ENCODE measurements at places on chromosomes 16 and 17.

- no peak for DNase-seq
Observed at GRCh38 chr17:69411766-69412165, 2.7 kb upstream of the MAP2K6 start.

DNA sequence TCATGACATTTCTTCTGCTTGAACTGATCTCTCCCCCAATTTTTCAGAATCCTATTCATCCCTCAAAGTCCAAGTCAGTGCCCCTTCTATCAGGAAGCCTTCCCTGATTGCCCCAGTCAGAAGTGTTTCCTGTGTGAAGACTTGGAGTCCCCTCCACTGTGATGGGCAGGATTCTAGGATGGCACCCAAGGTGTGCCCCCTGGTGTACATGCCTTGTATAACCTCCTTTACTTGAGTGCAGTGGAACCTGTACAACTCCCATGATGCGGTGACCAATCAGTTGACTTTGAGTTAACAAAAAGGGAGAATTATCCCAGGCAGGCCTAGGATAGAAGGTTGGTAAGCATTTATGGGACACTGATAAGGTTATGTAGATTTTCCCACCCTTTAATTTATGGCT, 23.4 kb downstream of the MYH13 start:
- no peak for DNase-seq

DNA sequence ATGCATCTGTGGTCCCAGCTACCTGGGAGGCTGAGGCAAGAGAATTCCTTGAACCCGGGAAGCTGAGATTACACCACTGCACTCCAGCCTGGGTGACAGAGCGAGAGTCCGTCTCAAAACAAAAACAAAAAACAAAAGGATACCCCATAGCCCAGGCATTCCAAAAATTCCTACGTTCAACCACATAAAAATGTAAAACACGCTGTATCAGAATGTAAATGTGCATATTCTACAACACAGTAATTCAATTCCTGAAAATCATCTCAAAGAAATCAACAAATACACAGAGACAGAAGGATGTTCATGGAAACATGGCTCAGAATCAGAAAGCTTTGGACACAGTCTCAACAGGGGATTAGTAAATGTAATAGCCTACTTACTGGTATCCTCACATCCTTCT, 33.0 kb downstream of the COG7 start:
- DNase-seq: no peak

DNA sequence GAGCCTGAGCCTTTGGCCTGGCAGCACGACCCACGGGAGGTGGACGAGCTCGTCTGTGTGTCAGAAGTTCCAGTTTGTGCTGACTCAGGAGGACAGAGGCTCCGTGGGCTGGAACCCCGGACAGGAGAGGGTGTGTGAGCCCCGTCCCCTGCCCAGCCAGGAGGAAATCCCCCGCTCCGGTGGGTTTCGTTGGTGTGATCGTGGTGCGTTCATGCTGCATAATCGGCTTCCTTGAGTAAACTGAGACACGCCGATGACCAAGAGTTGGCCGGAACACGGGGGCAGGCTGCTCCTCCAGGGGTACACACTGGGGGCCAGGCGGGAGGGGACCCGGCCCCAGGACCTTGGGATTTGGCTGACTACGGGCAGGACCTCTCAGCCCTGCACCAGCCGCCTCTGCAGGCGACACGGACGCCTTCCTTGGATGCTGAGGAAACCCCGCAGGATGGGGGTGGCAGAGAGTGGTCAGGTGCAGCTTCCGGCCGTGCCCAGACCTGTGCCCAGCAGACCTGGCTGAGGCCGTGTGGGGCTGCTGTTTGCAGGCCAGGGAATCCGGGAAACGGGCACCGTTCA, 8.5 kb downstream of the METRNL start:
- DNase-seq: no peak

DNA sequence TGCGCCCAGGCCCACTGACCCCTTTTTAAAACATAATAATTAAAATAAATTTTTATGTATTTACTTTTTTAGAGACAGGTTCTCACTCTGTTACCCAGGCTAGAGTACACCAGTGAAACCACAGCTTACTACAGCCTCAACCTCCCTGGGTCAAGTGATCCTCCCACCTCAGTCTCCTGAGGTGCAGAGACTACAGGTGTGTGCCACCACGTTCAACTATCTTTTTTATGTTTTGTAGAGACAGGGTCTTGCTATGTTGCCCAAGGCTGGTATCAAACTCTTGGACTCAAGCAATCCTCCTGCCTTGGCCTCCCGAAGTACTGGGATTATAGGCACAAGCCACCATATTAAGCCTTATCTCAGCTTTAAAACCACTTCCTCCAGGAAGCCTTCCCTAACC, 56.1 kb upstream of the BCAR1 start:
- no peak for DNase-seq

DNA sequence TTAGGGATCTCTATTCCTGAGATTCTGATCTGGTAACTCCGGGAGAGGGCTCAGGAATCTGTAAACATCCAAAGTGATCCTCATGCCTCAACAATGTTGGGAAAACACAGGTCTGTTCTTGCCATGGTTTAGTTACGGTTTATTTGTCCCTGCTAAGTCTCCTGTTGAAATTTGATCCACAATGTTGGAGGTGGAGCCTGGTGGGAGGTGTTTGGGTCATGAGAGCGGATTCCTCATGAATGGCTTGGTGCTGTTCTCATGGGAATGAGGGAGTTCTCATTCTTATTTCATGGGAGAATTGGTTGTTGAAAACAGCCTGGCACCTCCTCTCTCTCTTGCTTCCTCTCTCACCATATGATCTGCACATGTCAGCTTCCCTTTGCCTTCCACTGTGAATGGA, 608.6 kb upstream of the GOT2 start:
- no peak for DNase-seq

DNA sequence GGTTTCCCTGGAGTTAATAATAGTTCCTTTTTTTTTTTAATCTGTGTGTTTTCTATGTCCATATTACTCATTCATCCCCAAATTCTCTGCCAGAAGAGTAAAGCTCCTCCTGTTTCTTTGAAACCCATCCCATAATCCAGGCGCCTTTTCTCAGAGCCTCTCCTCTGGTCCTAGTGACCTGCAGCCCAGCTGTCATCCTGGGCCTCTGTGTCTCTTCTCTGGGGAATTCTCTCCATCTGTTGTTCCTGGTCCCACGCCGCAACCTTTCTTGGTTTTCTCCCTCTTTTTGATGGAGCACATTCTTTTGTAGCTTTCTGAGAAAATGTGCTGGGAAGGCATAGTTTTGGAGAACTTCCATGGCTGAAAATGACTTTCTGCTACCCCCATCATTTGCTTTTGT, 10.2 kb downstream of the KATNB1 start:
- DNase-seq: no peak

DNA sequence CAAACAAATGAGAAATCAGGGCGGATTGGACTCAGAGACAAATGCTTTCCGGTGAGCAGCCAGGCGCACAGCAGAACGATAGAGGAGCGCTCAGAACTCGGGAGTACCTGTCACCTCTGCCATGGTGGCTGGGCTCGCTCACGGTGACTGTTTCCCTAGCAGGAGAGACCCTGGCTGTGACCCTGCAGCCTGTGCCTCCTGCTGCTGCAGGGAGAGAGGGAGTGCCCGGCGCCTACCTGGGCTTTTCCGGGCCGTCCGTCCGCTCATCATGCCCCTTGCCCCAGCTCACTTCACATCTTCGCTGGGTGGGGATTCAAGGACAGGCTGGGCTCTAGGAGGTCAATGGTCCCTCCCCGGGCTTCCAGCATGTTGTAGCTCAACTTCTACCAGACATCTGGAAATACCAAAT, 14.1 kb upstream of the DNAH17 start:
- DNase-seq: no peak

DNA sequence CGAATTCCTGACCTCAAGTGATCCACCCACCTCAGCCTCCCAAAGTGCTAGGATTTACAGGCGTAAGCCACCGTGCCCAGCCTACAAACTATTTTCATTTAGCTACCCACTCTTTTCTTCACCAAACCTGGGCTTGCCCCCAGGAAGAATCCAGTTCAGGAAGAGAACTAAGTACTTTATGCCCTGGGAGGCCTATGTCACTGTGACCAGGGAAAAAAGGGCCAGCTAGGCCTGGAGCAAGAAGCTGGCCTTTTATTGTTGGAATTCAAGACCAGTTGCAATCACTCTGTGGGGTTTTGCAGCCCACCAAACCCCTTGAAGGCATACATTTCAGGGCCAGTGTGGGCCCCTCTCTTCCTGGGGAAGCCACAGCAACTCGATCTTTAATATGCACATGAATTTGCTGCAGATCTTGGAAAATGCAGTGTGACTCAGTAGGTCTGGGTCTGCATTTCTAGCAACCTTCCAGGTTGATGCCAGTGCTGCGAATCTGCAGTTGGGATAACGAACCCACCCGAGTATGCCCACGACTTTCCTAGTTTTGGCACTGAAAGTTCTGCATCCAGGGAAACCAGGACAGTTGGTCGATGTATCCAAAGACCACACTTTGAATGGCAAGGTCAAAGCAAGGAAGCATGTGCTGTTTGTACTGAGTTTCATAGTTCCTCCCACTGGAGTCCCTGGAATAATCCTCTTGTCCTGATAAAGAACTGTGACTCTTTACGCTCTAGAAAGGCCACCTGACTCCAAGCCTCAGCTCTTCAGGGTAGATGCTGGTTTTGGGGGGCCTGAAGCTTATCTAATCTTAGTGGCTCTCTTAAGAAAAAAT, 7.2 kb upstream of the MRPS23 start:
- DNase-seq: no peak

DNA sequence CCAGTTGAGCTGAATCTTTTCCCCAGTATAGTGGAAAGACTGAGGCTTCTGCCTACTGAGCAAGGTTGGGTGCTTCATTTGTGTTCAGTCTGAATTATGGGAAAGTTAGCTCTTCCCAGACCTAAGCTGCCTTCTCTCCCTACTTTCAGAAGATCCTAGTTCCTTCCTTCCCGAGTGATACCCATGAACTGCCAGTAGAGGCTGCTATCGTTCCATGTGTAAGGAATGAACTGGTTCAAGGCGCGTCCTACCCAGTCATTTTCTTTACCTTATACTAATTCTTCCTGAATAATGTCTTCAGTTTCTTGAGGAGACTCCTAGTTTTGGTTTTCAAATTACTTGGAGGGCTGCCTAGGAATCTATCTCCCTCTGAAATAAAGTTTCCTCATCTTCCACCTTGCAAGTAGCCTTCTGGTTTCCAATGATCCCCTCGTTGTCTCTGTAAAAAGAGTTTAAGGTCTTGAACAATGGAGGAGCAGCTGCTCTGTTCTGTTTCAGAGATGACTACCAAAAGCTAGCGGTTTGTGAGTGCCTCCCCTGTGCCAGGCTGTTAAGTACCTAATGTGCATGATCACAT, 934 bp upstream of the AOC2 start:
- DNase-seq: peak; percentile 85

- DNase-seq: no peak
Observed at GRCh38 chr16:27366687-27367460, 35.1 kb upstream of the IL21R start.

DNA sequence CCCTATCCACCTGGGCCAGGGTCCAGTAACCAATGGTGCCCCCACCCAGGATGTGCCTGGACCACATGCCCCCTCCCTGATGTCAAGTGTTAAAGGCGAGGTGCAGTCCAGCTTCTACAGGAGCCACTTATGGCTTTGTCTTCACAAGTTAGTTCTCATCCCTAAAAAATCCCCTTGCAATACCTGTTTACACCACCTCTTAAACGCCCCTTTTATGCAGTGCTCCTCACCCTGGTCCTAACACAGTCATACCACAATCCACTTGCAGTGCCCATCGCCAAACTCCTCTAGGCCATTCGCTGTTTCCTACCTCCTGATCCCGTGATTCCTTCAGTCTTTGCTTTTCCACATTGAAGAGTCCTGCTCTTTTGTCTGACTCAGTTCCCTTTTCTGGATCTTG, 7.1 kb downstream of the GLYR1 start:
- DNase-seq: no peak

- DNase-seq: no peak
Observed at GRCh38 chr16:50603206-50604064, 55.2 kb downstream of the NKD1 start.

- no peak for DNase-seq
Observed at GRCh38 chr17:51595826-51596398, 335.6 kb downstream of the UTP18 start.

GRCh38 chr17:17568772-17569195, 22.7 kb downstream of the PEMT start:
- DNase-seq: peak; percentile 81

GRCh38 chr16:60642956-60643355, 1393.3 kb downstream of the CDH8 start:
- no peak for DNase-seq

- DNase-seq: no peak
Observed at GRCh38 chr16:23485841-23486240, 24.5 kb downstream of the GGA2 start.

GRCh38 chr16:24534620-24535019, 4.7 kb upstream of the RBBP6 start:
- DNase-seq: no peak

DNA sequence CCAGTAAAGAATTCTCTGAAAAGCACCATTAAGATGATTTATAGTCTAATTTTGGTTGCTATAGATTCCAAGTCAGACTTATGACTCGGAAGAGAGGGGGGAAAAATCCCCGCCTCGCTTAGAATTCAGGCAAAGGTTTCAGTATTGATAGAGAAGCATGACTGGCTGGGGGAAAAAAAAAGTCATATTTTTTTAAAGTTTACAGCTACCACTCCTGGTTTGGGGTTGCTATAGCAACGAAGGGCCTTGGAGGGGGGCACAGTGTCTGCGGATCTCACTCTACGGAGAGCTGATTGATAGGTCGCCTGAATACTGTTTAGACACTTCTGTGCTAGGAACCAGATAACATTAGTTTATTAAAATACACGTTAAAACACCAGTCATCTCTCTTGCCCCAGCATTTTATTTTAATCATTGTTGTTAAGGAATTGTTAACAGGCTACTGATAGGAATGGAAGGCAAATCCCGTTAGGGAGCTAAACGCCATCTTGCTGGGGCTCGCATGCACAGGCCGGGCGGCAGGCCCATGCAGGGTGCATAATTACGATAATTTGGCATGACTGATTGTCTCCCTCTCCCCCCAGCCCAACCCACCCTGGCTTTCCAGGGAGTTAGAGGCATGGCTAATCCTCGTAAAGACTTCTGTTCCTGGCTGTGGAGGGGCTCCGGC, 380.0 kb upstream of the XYLT1 start:
- DNase-seq: no peak

GRCh38 chr17:59406808-59407381, 75.4 kb downstream of the YPEL2 start:
- DNase-seq: no peak

Measured in D341Med (cell line).